ENCODE measurements at places on chromosomes 6 and 20.

DNA sequence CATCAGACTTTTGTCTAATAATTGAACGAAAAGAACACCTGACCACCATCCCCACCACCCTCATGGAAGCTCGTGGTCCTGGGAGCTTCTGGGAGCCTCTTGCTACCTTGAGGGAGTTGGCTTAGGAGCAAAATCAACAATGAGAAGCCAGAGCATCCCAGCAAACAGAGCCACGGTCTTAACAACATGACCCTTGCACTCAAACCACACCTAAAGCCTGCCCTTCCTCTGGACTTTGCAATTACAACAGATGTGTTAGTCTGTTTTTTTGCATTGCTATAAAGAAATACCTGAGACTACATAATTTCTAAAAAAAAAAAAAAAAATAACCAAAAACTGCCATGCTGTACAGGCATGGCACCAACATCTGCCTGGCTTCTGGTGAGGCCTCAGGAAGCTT, 9.5 kb upstream of the RBM24 start:
- DNase-seq, result no peak
- no peaks in the 10 kb centered on the region for H3K27me3 ChIP-seq

GRCh38 chr20:16520154-16520553, 53.1 kb downstream of the KIF16B start:
- H3K27ac ChIP-seq, result no peak overlapping the region
- H3K4me1 ChIP-seq, result no peaks in the 10 kb centered on the region
- DNase-seq, result no peak
- H3K27me3 ChIP-seq, result no peaks in the 10 kb centered on the region
- H3K4me3 ChIP-seq, result no peak overlapping the region

GRCh38 chr20:17504066-17504897, 26.9 kb downstream of the BFSP1 start:
- no peaks in the 10 kb centered on the region for H3K36me3 ChIP-seq
- DNase-seq, result peak; percentile 51
- no peaks in the 10 kb centered on the region for H3K27me3 ChIP-seq
- H3K4me1 ChIP-seq, result no peaks in the 10 kb centered on the region
- peak overlapping the region; percentile 51 for H3K4me3 ChIP-seq
- no peak overlapping the region for H3K27ac ChIP-seq

- H3K27me3 ChIP-seq, result no peaks in the 10 kb centered on the region
- H3K4me1 ChIP-seq, result no peaks in the 10 kb centered on the region
- no peak overlapping the region for H3K27ac ChIP-seq
- H3K4me3 ChIP-seq, result no peak overlapping the region
- no peak for DNase-seq
These were observed 139.1 kb upstream of the POU3F2 start for GRCh38 chr6:98695091-98695801.

GRCh38 chr6:150981095-150981494, 115.6 kb downstream of the MTHFD1L start:
- H3K27me3 ChIP-seq, result no peaks in the 10 kb centered on the region
- no peaks in the 10 kb centered on the region for H3K4me1 ChIP-seq
- no peaks in the 10 kb centered on the region for H3K36me3 ChIP-seq
- DNase-seq, result no peak
- H3K27ac ChIP-seq, result no peak overlapping the region

Data from liver (tissue), 10 donors.